GM12891 (cell line): ENCODE measurements at places on chromosomes 2 and 18.

DNA sequence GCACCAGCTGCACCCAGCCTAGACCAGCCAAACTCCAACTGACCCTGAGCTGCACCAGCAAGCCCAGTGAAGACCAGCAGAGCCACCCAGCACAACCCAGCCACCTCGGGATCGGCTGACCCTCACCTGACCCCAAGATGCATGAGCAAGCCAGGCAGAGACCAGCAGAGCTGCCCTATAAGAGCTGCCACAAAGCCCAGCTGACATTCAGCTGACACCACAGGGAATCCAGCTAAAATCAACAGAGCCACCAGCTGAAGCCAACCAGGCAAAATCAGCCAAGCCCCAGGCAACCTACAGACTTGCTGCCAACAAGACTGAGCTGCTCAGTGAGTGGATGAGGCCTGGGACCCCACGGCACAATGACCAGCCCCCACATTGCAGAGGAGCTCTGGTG lies 54.6 kb downstream of the CYP27C1 start:
- no peak for DNase-seq

DNA sequence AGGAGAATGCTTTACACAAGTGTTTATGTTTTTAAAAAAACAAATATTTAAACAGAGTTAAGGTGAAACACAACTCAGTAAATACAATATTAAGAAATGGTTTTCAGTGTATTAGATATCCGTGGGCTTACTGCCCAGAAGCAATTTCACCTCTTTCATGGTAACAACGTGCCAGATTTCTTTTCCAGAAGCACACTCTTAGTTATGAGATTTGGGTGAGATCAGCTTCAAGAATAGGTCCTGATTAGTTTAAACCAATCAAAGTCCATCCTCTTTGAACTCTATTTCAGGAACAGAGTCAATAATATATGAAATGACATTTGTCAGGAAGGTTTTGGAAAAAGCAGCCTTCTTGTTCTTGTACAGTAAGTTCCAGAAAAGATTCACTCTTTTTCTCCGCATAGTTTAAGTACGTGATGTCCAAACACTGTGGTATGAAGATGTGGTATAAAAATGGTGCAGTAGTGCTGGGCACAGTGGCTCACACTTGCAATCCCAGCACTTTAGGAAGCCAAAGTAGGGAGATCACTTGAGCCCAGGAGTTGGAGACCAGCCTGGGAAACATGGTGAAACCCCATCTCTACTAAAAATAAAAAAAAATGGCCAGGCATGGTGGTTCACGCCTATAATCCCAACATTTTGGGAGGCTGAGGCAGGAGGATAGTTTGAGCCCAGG lies 14.7 kb downstream of the USP34 start:
- DNase-seq: no peak

- DNase-seq: no peak
These were observed 58.9 kb upstream of the TEX51 start for GRCh38 chr2:126839796-126840195.

DNA sequence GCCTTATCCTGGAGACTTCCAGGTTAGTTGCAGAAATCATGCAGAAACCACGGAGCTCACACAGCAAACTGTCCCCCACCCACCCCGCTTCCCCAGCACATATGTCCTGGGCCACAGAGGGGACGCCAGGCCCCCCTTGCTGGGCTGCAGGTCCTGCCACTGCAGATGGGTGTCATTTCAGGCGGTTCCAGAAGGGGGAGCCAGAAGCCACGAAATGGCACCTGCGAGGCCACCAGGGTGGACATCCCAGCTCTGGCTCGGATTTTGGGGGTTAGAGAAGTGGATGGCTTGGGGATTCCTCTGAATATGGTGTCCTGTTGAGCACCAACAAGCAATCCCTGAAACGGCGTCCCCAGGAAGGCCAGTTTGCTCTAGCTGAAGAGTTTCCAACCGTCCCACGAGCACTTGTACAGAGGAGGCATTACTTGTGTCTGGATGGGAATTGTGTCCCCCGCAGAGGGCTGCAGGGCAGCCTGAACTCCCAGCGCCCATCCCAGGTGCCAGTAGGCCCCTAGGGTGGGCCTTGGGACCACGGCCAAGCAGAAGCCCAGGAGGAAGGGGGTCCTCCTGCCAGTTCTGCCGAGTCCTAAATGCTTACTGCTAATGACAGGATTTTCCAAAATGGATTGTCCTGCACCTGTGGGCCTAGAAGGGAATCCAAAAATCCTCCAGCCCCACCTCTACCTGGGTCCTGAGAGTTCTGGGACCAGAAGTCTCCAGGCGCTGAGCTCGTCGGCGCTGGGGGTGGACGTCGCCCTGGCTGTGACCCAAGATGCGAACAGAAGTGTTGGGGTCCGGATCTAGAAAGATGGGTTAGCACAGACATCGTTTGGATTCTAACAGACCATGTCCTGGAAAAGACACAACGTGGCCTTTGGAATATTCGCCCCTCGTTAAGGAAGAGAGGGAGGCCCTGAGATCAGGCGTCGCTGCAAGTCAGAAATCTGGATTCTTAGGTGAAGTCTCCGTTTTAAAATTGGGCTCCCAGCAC lies 14.6 kb upstream of the NFATC1 start:
- peak; percentile 84 for DNase-seq

DNA sequence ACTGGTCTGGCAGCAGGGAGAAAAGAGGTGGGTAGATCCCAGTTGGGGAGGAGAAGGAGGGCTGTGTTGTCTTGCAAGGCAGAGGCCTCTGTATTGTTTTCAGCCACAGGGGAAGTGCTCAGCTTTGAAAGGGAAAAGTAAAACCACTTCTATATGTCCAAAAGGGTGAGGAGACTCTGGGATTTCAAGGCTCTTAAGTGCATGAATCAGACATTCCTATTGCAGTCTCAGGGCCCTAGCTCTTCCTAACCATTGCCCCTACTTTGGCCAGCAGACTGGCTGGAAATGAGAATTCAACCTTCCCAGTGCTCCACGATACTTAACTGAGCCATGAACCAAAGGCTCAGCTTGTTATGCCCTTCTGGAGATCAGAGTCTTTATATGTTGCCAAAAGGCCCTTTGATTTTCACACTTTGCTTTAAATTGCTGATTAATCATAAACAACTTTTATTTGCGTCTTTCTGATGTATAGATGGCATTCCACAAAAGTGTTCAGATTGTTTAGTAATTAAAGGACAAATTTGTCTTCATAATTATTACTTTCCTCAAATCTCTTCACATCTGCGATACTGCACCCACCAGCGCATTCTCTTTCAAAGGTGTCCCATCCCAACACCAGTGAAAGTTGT lies 313.8 kb upstream of the MMADHC start:
- no peak for DNase-seq

GRCh38 chr2:39119732-39120520 lies 925 bp downstream of the SOS1 start:
- peak; percentile 58 for DNase-seq

DNA sequence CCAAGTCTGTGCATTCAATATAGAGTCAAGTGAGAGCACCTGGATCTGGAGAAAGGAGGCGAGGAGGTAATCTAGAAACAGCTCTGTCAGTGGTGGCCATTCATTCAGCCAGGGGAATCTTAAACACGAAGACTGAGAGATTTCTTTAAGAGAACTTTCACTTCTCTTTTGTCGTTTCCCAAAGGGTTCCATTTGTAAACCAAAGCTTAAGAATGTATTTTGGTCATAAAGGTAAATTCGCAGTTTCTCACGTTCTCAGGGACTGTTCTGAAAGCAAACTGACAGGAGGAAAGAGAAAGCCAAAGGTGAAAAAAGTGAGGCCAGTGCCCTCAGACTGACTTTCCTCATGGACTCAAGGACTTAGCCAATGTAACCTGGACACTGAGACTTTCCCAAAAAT lies 513.5 kb downstream of the CMPK2 start:
- no peak for DNase-seq

- no peak for DNase-seq
These were observed 158.1 kb upstream of the SLC39A10 start for GRCh38 chr2:195498839-195499490.

DNA sequence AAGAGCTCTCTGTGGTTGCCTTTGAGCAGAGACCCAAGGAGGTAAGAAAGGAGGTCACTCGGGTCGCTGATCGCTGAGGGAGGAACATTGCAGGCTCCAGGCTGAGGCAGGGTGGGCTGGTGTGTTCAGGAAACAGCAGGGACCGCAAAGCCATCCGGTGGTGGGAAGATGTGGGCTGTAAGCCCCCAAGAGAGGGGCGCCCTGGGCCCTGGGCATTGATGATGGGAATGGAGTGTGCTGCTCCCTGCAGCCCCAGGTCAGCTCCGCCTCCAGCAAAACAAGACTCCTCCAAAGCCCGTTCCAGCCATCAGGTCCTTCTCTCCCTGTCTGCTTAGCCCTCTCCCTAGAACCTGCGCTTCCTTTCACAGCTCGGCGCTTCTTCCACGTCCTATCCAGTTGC lies 229.7 kb downstream of the KLHL29 start:
- no peak for DNase-seq

DNA sequence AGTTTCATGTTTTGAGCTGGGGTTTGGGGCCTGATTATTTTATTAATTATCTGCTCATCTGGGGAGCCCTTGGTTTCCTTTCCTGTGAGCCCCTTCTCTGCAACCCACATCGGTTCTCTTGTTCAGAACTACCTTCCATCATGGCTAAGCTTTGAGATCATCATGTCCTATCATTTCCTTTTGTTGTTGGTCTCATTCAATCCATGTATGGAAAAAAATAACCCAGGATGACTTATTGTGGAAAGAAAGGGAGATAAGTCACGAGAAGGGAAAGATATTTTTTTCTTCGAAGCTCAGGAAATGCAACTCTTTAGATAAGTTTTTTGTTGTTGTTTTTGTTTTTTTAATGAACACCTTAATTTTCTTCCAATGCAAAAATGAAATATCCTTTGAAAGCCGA lies 43.7 kb downstream of the EHD3 start:
- no peak for DNase-seq

GRCh38 chr18:12621742-12622306 lies 36.1 kb downstream of the SPIRE1 start:
- no peak for DNase-seq

DNA sequence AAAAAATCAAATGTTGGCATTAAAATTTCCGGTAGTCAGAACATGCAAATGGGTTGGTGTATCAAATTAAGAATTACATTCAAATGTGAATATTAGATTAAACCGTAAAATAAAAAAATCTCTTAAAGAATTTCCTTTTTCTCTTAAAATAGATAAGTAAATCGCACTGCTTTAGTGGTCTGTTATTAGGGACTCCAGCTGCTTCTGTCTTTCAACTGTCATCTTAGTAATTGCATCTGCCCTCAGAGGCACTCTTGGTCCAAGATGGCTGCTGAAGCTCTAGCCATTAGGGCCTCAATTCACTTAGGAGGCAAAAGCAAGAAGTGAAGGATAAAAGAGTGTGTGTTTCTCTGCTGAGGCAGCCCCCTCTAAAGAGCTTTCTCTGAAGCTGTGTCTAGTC lies 132.4 kb downstream of the MGAT5 start:
- no peak for DNase-seq

DNA sequence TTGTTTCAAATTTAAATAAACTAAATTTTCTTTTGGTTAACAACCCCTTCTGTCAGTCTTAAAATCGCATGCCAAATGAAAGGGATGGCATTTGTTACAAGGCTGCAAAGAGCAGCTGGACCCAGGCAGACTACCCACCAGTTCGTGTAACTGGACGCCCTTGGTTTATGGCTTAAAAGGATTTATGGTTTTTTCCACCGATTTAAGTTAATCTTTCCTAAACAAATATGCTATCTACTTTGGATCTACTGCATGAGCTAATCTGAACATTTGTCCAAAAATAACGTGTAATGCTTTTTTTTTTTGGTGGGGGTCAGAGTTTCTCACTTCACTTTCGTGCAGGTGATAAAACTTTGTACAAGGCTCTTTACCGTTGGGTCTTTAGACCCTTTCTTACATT lies 62.9 kb downstream of the DIS3L2 start:
- DNase-seq: no peak

DNA sequence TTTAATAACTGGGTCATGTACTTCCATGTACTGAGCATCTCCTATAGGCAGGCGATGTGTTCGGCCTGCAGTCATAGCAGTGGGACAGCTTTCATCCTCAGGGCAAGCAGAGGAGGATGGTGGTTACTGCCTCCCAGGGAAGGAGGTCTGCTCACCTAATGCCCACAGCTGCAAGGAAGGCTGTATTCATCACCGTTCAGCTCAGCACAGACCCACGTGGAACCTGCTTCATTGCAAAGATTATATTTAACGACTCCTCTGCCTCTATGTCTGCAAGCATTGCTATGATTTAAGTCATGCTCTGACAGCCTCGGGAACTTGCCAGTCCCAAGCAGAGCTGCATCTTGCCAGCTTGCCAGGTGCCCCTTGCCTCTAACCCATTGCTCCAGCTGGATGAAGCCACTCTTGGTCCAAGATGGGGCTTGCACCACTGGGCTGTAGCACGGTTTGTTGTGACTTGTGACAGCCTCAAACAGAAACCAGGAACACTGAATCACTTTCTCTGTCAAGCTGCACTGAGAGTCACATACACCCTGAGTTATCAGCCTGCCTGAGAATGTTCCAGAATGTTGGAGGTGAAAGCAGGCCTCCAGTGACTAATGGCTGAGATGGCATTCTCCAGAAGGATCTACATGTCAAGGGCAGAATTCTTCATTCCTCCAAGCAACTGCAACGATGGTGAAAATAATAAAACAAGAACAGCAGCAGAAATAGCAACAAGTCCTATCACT lies 651.1 kb upstream of the ID2 start:
- no peak for DNase-seq

DNA sequence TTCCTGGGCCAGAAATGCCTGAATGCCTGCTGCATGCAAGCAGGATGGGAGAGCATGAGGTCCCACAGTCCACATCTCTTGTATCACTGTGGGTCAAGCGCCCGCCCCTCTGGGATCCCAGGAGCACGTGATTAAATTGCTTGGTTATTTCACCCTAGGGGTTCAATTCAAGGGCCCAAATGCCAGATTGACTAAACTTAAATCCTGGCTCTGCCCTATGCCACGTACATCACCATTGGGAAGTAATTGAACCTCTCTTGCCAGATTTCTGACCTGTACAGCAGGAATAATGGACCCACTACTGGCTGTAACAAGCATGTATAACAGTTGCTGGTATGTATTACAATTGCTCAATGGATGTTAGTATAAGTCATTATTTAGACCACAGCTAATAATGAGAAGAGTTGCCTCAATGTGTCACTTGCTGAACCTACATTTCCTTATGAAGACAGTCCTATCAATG lies 19.9 kb downstream of the FHL2 start:
- no peak for DNase-seq

GRCh38 chr2:208361077-208361441 lies 45.5 kb upstream of the PTH2R start:
- no peak for DNase-seq

DNA sequence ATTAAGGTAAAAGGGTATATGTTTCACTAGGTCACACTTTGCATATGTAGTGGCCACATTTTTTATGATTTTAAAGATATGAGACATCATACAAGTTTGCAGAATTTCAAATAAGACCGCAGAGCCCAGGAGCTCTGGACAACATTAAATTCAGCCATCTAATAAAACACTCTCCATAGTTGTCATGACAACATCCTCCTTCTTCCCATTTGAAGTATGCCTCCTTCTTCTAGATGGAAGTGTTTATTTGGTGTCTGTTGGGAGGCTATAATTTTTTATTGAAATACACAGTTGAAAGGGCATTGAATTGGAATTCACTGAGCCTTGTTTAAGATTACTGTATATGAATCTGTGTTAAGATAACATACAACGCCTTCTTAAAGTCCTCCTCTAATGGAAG lies 467.3 kb downstream of the CMPK2 start:
- DNase-seq: no peak
